ENCODE measurements at places on chromosomes 5 and 9.
A peak's percentile ranks its signal among the peaks of the same experiment; 100 is the strongest.

GRCh38 chr9:124498040-124498439 is 9.2 kb downstream of the NR5A1 start:
- no peak for DNase-seq

- DNase-seq: no peak
Observed at GRCh38 chr5:57383093-57383861, 99.3 kb downstream of the ACTBL2 start.

DNA sequence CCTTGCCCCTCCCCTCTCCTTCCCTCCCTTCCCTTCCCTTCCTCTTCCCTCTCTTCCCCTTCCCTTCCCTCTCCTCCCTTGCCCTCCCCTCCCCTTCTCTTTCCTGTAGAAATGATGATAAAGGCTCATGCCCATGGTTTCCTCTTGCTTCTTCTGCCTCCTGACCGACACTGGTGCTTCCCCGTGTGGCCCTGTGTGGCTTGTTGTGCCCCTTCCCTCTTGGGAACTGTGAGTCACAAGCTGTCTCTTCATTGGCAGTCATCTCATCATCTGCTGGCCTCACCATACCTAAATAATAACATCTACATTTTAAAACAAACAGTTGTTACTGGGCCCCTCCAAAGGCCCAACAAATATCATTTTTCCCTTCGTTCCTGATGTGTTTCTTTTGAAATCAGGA is 11.7 kb upstream of the CARNMT1 start:
- no peak for DNase-seq

- DNase-seq: no peak
Observed at GRCh38 chr9:132983491-132984201, 5.2 kb downstream of the GFI1B start.

DNA sequence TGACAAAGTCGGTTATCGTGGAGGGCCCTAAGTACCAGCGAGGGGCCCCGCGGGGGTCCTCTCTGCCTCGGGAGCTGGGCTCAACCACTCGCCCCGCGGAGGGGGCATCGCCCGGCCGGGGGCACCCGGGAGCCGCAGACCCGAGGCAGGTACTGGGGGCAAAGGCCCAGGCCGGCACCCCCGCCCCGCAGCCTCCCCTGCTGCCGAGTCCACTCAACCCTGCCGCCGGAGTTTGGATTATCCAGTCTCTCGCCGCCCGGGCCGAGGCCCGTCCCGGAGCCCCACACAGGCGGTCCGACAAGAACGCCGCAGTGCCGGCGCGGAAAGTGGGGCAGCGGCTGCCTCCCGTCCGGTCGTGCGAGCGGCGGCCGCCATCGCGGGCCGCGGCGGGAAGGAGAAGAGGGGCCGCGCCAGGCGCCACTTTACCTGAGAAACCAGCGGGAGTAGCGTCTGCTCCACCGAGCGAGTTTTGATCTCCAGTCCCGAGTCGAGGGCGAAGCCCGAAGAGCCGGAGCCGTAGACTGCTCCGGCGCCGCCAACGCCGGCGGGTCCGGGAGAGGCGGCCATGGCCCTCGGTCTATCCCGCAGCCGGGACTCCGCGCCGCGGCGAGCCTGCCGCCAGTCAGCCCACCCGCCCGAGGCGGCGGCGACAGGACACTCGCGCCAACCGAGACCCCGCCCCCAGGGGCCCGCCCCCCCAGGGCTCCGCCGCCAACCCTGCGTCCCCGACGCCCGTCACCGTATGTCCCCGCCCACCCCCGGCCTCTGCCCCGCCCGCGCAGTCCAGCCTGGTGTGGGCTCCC is at the start of gene CTNNAL1:
TSS of gene CTNNAL1 (minus strand) at position 624 of the 803 bp plus-strand sequence. CDS start at position 567, 57 bp downstream.
- DNase-seq: peak; percentile 96

GRCh38 chr5:117657541-117657940 is 1082.9 kb upstream of the SEMA6A start:
- no peak for DNase-seq

- DNase-seq: no peak
Observed at GRCh38 chr5:92505925-92506324, 1075.1 kb downstream of the NR2F1-AS1 start.

DNA sequence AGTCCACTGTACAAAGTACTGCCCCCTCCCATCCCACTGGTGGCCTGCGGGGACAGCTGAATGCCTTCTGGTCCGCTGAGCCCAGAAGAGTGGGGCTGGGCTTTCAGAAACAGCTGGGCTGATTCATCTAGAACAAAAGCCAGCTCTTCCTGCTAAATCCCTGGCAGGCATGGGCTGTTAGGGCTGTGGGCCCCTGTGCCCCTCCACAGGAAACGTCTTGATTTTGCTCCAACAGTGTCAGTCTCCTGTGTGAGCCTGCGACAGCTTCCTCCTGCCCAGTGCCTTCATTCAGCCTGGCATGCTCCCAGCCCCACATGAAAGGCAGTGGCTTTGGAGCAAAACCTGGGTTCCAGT is 6.9 kb upstream of the GSN start:
- peak; percentile 26 for DNase-seq

GRCh38 chr5:107875833-107876232 is 205.1 kb upstream of the EFNA5 start:
- DNase-seq: no peak

DNA sequence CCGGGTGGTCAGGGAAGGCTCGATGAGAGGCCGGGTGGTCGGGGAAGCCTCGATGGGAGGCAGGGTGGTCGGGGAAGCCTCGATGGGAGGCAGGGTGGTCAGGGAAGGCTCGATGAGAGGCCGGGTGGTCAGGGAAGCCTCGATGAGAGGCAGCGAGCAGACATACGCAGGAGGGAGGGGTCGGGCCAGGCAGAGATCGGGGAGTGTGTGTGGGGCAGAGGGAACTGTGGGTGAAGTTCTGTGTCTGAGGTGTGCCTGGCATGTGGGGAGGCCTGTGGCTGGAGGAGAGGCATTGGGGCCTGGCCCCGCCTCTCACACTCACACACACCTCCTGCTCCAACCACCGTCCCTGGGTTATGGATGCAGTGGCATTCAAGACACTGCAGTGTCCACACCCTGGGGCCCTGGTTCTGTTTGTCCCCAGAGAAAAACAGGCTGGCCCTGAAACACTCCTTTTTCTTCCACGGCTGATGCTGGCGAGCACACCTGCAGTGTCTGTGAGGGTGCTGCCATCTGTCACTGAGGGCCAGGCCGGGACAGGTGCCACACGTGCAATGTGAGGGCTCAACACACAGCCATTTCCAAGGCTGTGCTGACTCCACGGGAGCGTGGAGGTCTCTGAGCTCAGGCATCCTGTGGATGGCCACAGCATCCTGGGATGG is 6.5 kb upstream of the PLEKHG4B start:
- no peak for DNase-seq

DNA sequence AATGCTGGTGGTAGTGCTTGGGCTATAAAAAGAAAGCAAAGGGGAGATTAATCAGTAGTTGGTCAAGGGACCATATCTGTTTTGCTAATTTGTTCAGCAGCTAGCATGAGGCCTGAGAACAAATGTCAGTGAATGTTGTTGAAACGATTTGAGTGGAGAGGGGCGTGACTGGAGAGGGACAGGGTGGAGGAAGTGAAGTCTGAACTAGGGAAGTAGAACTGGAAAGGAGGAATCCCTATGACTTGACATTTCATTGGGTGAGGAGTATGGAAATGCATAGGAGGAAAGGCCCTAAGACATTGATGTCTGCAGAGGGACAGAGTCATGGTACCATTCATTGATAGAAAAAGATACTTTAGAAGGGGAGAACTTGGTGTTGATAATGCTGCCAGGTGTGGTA is 19.7 kb downstream of the TLE4 start:
- no peak for DNase-seq

- peak; percentile 81 for DNase-seq
Observed at GRCh38 chr5:154647114-154647760, 107.9 kb upstream of the LARP1 start.

- DNase-seq: peak; percentile 52
Observed at GRCh38 chr9:116466271-116467235, 220.6 kb upstream of the TRIM32 start.

DNA sequence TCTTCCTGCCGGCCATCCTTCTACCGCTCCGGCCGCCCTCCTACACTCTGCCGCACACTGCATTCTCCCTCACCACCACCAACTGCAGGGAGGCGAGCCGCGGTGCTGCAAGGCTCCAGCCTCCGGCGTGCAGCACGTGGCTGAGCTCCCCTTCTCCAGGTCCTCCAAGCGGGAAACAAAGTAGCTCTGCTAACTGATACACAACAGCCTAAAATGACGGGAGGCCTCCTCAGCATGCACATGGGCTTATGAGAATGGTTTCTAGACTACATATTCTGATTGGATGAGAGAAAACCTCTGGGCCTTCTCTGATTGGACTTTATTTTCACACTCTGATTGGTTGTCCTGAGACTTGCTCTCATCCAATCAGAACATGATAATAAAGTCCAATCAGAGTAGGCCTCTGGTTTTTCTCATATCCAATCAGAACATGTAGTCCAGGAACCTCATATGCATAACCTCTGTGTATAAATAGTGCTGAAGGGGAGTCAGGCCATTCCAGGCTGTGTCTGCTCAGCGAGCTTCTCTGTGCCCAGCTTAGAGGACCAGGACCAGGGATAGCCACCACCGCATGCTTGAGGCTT is 27.0 kb upstream of the ZNF354B start:
- no peak for DNase-seq

- DNase-seq: peak; percentile 51
Observed at GRCh38 chr9:7536310-7536939, 263.2 kb downstream of the DMAC1 start.

DNA sequence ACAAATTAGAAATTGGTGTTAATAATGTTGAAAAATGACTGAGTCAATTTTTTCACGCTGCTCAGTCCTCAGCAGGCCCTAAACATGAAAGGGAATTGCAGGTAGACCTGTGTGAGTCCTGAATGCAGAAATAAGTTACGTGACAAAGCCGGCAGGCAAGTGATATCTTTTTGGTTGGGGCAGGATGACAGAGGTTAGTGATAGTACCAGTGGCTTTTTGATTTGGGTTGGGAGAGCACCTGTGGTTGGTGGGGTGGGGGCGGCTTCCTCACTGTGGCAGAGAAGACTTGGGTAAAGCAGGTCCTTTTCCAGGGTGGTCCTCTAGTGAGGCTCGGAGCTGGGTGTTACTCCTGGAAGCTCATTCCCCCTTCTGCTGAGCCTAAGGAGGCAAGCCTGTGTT is 164.7 kb downstream of the TMEM167A start:
- DNase-seq: no peak

- DNase-seq: peak; percentile 66
Observed at GRCh38 chr9:36486933-36487481, 85.7 kb upstream of the MELK start.

DNA sequence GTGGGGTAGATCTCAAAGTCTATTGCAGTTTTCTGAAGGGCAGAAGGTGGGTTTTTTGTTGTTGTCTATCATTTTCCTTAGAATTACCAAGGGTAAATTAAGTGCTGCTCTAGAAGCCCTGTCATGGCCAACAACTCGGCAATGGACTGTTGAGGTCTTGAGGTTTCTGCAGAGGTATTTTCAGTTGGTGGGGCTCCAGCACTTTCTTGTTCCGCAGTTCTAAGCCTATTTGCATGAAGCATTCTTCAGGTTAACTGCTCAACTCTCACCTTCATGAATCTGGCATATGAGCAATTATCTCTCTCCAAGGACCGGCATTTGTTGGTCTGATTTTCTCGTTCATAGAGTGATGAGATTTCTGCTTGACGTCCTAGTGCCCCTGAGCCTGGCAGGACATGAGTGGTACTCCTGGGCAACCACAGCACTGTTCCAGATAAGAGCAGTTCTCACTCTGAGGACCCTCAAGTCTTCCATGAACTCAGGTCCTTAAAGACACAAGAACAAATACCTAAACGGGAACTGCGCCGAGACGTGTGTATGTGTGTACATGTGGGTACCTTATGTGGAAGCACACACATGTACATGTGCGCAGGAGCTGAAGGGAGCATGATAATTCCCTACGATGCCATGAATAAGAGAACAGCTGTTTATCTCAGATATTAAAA is 544.5 kb downstream of the CSNK1G3 start:
- no peak for DNase-seq

DNA sequence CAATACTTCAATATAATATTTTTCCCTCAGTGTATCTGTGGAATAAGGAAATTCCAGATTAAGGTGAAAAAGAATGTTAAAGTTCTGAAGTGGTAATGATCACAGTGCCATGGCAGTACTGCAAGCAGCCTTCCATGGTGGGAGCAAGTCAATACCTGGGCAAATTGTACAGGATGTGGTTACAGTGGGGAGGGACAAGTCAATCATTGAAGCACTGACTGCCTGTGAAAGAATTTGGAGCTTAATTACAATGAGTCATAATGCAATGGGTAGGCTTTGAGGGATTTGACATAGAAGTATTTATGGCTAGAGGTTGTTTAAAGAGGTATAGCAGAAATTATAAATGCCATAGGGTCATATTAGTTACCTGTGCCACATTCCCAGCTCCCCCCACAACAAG is 786.5 kb upstream of the ACO1 start:
- no peak for DNase-seq

GRCh38 chr9:137445930-137446431 is 4.8 kb upstream of the ENTPD8 start:
- DNase-seq: no peak

DNA sequence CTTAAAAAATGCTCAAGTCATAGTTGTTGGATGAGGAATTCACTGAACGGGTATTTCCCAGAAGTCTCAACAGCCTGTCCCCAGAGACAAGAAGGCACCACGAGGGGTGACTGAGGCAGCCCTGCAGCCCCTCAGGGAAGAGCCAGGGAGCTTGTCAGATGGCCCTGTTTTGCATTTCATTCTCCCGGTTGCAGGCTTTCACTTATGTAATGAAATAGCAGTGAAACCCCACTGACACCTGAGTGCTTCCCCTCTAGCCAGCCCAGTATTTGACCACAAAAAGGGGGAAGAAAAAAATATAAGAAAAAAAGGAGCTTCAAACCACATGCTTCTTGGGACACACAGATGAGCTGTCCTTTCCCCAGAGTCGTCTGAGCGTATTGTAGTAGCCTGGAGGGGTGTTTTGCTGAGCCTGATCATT is 75.3 kb upstream of the IL12B start:
- DNase-seq: no peak

GRCh38 chr9:105331160-105331559 is 86.7 kb downstream of the SLC44A1 start:
- DNase-seq: no peak

DNA sequence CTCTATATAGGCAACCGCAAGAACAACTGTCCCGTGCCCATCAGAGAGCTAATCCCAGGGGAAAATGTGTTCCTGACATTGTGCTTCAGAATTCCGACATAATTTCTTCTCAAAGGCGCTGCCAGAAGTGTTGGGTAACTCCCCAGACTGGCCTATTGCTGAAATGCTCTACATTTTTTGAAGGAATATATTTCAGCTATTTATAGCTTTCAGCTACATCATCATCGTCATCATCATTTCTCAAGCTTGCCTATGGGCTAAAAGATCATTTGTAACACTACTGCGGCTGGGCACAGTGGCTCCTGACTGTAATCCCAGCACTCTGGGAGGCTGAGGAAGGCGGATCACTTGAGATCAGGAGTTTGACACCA is 49.7 kb downstream of the MYO10 start:
- no peak for DNase-seq
